Stromal cell of bone marrow (primary cell): ENCODE measurements at places on chromosomes 4 and X.

GRCh38 chrX:77434962-77435361 lies 12.2 kb upstream of the FGF16 start:
- no peak for DNase-seq

- no peak for DNase-seq
Observed at GRCh38 chr4:122170775-122171174, 18.6 kb downstream of the BLTP1 start.

DNA sequence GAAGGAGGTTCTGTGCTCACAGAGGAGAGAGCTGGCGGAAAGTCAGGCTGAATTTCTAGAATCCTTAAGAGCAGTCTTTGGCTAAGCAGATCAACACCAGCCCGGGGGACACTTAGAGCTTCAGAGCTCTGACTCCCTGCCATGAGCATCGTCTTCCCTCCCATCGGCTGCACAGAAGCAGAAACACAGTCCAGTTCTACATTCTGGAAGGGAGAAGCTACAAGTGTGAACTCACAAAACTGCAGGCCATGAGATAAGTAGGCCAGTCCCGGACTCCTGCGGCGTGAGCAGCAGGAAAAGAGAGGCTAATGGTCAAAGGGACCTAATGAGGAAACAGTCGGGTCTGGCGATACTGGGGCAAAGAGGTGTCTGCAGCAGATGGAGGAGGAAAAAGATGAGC lies 211.5 kb downstream of the DHX15 start:
- DNase-seq = no peak

DNA sequence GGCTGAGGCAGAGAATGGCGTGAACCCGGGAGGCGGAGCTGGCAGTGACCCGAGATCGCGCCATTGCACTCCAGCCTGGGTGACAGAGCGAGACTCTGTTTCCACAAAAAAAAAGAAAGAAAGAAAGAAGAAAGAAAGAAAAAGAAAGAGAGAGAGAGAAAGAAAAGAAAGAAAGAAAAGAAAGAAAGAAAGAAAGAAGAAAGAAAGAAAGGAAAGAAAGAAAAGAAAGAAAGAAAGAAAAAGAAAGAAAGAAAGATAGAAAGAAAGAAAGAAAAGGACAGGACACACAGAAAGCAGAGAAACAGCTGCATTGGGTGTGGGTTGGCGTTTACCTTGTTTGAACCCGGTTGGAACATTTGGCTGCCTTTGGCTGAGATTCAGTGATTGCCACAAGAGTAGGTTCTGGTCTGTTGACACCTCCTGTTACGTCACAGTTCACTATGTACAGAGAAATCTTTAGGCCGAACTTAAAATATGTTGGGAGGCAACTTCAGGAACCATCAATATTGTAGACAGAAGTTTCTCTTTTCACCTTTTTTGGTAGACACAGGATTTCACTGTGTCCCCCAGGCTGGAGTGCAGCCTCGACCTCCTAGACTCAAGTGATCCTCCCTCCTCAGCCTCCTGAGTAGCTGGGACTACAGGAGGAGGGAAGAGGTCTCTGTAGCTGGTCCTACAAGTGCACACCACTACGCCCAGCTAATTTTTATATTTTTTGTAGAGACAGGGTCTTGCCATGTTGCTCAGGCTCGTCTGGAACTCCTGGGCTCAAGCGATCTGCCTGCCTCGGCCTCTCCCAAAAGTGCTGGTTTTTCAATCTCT lies 16.3 kb upstream of the PLCXD1 start:
- DNase-seq = no peak

DNA sequence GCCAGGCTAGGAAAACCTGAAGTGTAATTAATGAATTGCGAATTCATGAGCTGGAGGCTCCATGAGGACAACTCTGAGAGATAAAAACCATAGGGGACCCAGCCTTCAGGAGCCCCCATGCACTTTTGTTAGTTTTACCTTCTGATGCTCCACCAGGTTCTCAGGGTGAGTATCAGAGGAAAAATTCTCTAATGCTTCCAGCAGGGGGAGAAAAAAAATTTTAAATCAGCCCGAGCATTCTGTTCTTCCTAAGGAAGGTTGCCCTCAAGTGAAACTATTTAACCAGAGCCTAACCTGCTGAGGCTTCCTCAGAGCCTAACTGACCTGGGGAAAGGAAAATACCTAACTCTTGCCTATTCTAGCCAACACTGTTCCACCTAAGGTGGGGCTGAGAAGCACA lies 552.6 kb downstream of the PPARGC1A start:
- DNase-seq = no peak

DNA sequence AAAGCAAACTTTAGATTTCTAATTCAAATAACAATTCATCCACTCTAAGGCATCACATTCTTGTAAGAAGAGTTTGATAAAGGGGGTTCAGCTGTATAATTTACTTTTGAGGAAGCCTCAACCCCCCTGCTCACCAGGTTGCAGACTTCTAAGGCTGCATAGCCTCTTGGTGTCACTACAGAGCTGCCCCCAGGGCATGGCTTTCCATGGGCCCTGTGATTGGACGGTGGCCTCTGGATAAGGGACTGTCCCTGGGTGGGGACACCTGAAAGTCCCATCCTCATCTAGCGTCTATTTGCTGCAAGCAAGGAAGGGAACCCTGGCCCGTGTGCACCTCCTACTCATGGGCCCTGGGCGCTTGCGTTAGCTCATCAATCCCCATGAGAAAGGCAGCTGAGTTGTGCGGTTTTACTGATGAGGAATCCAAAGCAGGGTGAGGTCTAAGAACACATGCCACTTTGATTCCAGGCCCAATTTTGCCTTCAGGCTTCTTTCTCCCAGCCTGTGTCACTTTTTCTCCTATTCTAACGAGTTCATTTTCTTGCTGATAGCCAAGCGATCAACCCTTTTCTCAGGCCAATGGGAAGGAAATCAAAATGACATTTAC lies 51.8 kb downstream of the SCML1 start:
- DNase-seq = no peak

- no peak for DNase-seq
Observed at GRCh38 chrX:50978920-50979682, 68.6 kb downstream of the BMP15 start.

- no peak for DNase-seq
Observed at GRCh38 chr4:165877286-165877685, 4.2 kb downstream of the TLL1 start.

GRCh38 chr4:87354168-87355102 lies 31.8 kb upstream of the HSD17B13 start:
- peak; percentile 35 for DNase-seq

GRCh38 chrX:290476-291166 lies 9.4 kb downstream of the PLCXD1 start:
- DNase-seq = no peak

- DNase-seq = peak; percentile 2
Observed at GRCh38 chrX:30060718-30061117, 154.6 kb upstream of the MAGEB2 start.

DNA sequence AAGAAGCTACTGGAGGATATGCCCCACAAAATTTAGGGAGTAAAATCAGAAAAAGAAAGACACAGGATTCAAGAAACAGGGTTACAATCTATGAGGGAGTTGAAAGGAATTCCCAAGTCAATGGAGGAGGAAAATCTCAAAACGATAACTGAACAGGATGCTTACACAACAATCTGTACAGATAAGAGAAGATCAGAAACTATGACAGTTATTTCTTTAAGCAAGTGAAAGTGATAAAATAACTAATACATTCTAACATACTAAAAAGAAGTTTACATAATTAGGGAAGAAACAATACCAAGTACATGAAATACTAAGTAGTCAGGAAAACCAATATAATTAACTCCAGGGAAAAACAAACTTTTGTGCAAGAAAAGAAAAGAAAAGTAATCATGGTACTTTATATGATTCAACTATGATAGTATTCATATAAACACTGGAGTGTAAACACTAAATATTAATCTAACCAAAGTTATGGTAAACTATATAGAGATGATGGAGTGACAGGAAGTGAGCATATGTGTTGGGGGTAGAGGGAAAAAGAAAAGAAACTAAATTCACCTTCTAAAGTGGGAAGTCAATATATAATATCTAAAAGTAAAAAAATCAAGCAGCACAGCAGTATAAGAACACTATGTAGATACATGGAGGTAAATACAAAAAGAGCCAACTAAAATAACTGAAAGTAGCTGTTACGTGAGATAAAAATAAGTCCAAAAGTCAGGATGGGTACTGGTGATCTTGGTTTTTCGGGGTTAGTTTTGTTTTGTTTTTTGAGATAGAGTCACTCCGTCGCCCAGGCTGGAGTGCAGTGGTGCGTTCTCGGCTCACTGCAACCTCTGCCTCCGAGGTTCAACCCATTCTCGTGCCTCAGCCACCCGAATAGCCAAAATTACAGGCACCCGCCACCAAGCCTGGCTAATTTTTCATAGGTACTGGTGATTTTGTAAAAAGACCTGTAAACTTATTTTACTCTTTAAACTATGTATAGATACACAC lies 99.3 kb downstream of the TEX11 start:
- DNase-seq = no peak

- peak; percentile 31 for DNase-seq
Observed at GRCh38 chrX:149950681-149951080, 12.4 kb upstream of the EOLA2 start.

DNA sequence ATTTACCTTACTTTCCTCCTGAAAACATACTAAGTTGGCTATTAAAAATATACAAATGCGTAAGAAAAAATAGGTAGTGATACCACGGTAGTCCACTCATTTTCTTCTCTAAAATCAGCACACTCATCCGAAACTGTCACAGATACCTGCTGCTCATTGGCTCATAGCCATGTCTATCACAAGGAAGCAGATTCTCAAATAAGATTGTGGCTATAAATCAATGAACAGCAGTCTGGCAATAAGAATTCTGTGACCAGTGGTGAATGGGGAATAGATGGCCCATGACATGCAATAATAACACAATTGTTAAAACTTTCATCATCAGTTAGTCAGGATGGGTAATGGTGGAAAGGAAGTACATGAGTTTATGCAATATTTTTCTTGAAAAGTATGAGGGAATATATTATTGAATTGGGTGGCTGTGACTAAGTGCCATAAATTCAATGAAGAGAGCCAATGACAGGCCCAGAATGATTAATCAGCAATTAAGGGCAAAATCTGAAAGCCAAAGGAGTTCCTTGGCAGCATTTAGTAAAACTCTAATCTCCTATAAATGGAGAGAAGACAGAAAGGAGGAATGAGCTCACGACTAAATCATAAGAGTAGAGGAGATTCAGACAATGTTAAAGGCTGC lies 202.3 kb upstream of the NEIL3 start:
- peak; percentile 78 for DNase-seq

GRCh38 chr4:64903986-64904385 lies 494.7 kb upstream of the TECRL start:
- no peak for DNase-seq

DNA sequence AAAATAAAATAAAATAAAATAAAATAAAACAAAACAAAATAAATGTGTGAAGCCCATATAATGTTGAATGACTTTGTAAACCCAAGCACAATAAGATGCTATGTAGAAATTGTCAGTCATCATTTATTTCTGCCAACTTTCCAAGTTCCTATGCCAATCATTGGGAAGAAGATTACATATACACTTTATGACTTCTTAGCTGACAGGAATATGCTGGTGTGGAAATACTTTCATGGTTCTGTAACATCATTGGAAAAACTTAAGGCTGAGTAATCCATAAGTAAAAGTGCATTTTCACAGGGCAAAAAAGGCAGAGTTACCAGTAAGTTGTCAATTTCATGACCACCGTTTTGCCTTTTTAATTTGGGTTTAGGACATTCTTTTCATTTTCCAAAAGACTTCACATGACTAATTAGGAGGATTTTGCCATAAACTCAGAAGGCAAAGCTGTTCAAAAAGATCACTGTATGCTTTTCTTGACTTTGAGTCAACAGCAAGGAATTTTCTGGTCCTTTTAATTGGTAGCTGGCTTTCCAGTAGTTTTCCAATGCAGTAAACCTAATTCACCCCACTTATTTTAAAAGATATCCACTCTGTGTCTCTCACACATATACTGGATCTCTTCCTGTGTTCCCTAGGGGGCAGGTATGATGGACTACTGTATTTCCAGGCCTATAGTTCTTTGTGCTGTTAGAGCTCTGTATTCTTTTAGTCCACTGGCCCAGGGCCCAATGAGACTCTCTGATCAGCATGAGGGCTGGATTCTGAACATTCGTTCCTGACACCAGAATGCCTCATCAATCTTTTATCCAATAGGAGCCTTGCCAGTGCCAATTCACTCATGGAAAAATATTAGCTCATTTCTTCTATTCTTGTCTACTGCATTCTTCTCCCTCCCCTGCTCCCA lies 26.2 kb upstream of the SCRG1 start:
- peak; percentile 92 for DNase-seq

GRCh38 chr4:128663325-128663724 lies 146.2 kb upstream of the JADE1 start:
- no peak for DNase-seq

DNA sequence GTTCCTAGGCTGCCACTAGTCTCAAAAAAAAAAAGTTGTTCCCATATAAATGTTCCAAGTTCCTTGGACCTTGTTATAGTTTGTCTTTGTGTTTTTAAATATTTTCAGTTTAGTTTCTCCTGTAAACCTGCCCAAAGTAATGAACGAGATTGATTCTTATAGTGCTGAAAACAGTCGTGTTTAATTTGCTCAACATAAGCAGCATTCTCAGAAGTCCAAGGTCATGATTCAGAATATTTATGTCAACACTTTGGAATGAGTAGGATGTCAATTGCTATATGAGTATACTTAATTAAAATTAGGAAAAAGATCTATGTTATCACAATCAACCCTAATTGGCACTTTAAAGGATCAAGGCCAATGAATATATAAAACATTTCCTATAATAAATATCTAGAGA lies 510.9 kb downstream of the PPP4R3C start:
- DNase-seq = no peak

DNA sequence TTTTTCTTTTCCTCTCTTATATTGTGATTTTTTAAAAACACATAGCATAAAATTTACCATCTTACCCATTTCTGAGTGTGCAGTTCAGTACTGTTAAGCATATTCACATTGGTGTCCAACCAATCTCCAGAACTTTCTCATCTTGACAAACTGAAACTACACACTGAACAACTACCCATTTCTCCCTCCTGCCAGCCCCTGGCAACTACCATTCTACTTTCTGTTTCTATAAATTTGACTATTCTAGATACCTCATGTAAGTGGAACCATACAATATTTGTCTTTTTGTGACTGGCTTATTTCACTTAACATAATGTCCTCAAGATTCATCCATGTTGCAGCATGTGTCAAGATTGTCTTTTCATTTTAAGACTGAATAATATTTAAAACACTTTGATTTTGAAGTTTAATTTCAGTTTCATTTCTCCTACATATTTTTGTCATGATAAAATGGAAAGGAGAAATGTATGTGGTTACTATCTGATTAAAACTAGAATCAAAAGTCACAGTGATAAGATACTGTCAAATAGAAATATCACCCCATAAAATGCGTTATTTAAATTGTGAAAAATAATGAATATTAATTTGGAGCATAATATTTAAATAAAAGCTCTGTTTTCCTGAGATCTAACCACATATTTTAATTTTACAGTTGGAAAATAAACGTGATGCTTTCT lies 122.8 kb downstream of the DIPK2B start:
- no peak for DNase-seq

GRCh38 chrX:106608016-106608415 lies 3.8 kb upstream of the RADX start:
- no peak for DNase-seq

GRCh38 chrX:1323315-1323714 lies 13.3 kb upstream of the IL3RA start:
- DNase-seq = no peak

GRCh38 chr4:94803181-94803580 lies 45.4 kb downstream of the BMPR1B start:
- no peak for DNase-seq

GRCh38 chr4:128940971-128941370 lies 131.5 kb downstream of the JADE1 start:
- DNase-seq = no peak

- DNase-seq = no peak
Observed at GRCh38 chr4:149183638-149184037, 632.0 kb downstream of the IQCM start.

GRCh38 chrX:150036181-150036580 lies 97.9 kb upstream of the EOLA2 start:
- DNase-seq = peak; percentile 47
